Activated CD4-positive, CD25-positive, alpha-beta regulatory T cell treated with anti-CD3 and anti-CD28 coated beads, Interleukin-2, amount 50 U/mL, for 16 hours (primary cell): ENCODE measurements at places on chromosomes 12 and 14.

DNA sequence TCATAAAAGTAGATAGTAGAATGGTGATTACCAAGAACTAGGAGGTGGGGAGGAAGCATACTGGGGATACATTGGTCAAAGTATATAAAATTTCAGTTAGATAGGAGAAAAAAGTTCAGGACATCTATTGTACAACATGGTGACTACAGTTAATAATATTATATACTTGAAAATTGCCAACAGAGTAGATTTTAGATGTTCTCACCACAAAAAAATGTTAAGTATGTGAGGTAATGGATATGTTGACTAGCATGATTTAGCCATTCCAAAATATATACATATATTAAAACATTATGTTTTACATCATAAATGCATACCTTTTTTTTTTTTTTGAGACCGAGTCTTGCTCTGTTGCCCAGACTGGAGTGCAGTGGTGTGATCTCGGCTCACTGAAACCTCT, 31.0 kb downstream of the TMEM116 start:
- no peak for DNase-seq

DNA sequence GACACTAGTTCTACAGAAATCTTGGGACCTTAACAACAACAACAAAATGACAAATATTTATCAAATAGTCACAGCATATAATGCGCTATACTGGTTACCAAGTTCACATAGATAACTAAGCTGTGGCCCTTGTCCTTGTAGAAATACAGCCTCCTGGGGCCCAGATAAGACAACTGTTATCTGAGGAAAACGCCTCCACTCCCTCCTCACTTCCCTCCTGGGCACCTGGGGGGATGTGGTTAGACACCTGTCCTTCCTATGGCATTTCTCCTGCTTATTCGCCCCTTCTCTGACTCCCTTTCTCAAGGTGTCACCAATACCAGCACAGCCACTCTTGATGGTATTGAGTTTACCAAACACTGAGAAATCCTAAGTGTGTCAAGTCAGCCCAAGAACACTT, 419.4 kb downstream of the RAD51B start:
- DNase-seq: no peak

GRCh38 chr14:67514650-67515385, 18.3 kb upstream of the PLEKHH1 start:
- DNase-seq: no peak

- DNase-seq: no peak
Observed at GRCh38 chr14:73770977-73771847, 57.0 kb upstream of the PNMA1 start.

GRCh38 chr14:96747006-96747405, 50.2 kb upstream of the VRK1 start:
- no peak for DNase-seq

GRCh38 chr12:116539905-116540482, 19.2 kb upstream of the MAP1LC3B2 start:
- DNase-seq: no peak

DNA sequence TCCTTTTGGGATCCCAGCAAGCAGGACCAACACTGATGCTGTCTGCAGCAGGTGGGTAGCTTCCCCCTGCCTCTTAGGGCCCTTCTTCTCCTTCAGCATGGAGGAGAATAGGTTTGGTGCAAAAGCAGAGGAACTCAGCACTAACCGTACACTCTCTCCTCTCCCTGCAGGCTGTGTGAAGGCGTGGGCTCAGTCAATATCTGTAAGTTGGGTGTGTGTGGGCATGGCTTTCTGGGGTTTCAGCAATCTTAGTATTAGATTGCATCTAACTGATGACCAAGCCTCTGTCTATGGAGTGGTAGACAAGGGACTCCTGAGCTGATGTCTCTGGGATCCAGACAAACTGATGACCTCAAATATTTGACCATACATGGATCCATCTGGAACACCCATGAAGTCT, 14.3 kb downstream of the KRT85 start:
- DNase-seq: no peak

- DNase-seq: no peak
Observed at GRCh38 chr12:24898606-24899005, 50.3 kb downstream of the BCAT1 start.

DNA sequence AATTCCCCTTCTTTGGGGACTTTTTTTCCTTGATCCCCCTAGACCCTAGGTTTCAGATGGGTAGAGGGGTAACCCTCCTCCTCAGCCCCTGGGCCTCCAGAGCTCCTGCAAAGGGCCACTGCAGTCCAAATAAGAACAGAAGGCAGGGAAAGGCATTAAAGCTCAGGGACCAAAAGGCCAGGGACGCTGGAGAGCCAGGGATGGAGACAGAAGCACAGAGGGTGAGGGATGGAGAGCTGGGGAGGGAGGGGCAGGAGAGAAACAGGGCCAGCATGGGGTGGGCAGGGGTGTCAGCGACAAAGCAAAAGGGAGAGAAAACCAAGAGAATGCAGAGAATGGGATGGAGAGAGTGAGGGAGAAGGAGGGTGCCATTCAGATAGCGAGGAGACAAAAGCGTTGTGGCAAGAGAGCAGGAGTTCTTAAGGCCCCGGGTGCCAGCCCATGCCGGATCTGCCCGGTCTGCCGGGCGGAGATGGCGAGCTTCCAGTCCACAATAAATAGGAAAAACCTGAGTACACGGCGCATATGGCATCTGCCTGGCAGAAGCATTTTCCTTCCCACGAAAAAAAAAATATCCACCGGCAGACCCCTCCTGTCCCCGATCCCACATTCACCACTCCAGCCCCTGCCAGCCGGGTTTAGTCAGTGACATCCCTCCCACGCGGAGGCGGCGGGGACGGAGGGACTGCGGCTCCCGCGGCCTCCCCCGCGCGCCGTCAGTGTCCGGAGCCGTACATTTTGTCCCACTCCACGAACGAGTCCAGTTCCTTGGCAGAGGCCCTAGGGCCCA, 28.6 kb downstream of the FIGNL2 start:
- no peak for DNase-seq

GRCh38 chr12:33047666-33048065, 151.1 kb upstream of the PKP2 start:
- no peak for DNase-seq

GRCh38 chr14:22384167-22384549, 204.9 kb downstream of the DAD1 start:
- DNase-seq: no peak

DNA sequence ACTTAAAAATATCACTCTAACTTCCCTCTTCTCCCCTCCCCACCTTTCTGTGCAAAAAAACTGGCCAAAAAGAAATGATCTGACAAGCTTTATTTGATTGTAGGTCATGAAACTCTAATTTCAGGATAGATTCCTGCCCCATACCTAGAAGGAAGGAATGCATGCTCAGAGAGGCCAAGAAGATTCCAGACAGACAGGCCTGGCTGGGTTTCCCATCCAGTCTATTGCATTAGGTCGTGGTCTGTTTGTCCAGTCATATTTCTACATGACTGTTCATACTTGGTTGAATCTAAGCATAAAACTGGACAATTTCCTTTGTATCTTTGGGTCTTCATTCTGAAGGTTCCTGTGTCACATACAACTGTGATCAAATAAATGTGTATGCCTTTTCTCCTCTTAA, 20.0 kb upstream of the SLC15A5 start:
- DNase-seq: no peak

GRCh38 chr14:90508536-90509254, 111.9 kb downstream of the CALM1 start:
- DNase-seq: no peak

- DNase-seq: peak; percentile 27
Observed at GRCh38 chr14:52695481-52696091, at the start of gene ERO1A. Gene ERO1A (minus strand): TSS chr14:52695558. CDS start chr14:52695481, 77 bp downstream.

GRCh38 chr12:82090165-82090564, 268.0 kb downstream of the CCDC59 start:
- no peak for DNase-seq

- no peak for DNase-seq
Observed at GRCh38 chr14:88695870-88696269, 96.9 kb downstream of the EML5 start.

DNA sequence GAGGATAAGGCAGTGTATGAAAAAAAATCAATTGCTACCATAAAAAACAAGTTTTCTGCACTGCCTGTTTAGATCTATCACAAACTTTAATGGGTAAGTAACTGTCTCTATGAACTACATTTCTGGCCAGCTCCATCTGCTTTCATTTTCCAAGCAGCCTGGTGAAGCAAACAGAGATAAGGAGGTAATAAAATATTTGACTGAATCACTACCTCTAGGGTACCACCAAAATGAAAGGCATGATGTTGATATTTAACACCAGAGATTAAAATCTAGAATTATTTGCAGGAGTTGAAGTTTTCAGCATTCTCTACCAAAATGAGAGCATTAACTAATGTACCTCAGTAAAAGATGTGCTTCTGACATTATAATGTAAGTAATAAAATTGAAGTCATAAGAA, 863.5 kb upstream of the MGAT4C start:
- DNase-seq: no peak

DNA sequence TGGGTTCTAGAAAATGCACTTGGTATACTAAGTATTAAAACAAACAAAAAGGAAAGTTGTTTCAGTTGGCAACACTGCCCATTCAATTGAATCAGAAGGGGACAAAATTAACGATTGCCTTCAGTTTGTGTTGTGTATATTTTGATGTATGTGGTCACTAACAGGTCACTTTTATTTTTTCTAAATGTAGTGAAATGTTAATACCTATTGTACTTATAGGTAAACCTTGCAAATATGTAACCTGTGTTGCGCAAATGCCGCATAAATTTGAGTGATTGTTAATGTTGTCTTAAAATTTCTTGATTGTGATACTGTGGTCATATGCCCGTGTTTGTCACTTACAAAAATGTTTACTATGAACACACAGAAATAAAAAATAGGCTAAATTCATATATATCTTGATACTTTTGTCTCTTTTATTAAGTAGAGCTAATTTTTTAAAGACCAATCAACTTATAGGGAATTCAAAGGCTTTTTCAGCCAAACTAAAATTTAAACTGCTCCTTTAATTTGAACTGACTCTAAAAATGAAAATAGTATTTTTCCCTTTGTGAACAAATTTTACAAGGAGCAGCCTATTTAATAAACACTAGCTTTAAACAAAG, 2.8 kb downstream of the FOXG1 start:
- DNase-seq: no peak

DNA sequence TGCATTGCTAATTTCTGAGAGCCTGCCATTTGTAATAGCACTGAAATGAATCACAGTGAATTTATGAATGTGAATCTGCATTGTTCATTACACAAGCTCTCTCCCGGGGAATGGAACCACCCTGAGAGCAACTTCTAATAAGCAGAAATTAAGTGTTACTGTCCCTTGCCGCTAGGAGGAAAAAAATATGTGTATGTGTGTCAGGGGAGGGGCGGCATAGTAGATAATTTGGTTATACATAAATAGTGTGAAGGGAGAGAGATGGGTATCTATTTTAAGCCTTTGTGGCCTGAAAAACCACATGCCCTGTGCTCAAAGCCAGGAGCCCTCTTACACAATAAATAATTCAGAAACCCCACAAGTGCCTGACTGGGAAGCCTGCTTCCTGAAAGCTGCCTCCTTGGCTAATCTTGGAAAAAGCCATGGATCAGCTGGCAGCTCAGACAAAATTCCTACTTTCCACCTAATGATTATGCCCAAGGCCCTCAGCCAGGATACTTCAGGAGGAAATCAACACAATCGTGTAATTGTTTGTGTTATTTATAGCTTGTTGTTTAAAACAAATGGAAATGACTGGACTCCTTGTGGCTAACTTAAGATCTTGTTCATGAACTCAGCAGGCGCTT, 366.2 kb upstream of the KITLG start:
- DNase-seq: no peak

DNA sequence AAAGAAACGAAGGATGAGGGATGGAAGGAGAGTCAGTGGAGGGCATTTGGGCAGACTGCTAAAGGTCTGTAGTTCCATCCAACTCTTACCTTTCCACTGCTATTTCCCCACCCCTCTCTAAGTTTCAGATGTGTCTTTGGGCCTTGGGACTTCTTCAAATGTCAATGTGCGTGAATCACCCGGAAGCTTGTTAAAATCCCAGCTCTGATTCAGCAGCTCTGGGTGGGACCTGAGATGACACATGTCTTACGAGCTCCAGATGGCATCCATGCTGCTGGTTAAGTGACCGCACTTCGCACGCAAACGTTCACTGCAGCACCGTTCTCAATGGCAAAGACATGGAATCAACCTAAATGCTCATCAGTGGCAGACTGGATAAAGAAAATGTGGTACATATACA, 309.9 kb downstream of the VRK1 start:
- no peak for DNase-seq

DNA sequence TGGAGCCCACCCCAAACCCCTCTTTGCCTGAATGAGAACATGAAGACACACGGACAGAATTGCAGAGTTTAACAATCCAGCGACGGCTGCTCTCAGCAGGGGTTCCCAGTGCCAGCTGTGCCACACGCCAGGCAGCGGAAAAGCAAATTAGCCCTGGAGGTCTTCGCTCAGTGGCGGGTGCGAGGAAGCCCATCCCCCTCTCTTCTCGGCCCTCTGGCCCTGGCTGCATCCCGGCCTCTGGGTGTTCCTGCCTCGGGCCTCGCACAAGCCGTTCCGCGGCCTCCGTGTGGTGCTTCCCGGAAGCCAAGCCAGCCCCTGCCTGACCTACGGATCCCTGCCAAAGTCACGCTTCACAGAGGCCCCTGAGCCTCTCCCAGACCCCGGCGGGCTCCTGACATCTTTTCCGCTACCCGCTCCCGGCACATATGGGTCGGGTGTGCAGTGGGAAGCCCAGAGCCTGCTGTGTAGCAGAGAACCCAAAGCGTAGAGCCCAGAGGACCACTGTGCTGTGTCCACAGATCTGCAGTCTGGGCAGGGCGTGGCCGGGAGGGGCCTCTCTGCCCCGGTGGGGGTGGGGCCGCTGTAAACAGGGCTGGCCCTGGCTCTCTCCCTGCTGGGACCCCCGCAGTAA, 70.7 kb upstream of the GALNT9 start:
- no peak for DNase-seq

- no peak for DNase-seq
Observed at GRCh38 chr14:72472845-72473244, 421.1 kb downstream of the DPF3 start.

DNA sequence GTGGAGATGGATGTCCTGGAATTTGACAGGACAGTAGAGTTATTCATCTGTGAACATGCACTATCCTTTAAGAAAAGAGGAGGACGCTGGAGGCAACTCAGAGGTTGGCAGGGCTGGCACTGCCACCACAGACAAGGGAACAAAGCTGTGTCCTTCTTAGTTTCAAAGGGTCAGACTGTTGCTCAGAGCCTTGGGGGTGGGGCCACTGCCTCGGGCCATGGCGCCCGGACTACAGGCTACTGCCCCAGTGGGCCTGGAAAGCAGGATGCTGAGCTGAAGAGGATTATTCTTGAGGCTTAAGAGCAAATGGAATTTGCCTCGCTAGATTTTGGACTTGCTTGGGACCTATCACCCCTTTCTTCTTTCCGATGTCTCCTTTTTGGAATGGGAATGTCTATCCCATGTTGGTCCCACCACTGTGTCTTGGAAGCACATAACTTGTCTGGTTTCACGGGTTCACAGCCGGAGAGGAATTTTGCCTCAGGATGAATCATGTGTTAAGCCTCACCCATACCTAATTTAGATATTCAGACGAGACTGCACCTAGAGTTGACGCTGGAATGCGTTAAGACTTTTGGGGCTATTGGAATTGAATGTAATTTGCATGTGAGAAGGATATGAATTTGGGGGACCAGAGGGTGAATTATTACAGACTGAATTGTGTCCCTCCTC, 114.8 kb upstream of the RFLNA start:
- DNase-seq: no peak
